ENCODE measurements at places on chromosomes 1 and 21.

DNA sequence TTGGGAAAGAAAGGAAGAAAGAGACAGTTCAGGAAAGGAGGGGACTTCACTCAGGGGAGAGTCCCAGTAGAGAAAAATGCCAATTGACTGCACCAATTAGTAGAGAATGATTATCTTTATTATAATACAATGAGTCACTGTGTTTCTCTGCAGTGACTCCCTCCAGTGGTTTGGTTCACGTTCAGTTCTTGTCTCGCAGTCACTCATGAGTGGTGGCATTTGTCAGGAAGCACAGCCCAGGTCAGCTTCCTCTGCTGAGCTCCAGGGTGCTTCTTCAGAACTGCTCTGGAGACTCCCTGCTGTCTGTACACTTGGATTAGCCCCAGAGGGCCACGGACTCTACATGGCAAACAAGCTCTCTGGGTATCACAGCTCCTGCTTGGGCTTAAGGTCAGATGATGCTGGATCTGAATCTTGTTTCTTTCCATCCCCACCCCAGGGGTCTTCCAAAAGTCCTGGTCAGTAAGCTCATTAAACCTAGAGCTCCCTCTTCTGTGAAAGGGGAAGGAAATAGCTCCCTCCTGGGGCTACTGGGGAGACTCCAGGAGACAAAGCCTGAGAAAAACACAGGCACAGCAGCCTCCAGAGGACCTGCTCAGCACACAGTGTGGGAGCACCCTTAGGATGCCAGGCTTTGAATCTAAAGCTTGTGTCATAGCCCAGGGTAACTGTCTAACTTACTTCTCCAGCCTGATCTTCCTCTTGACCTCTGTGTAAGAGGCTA is 619.0 kb downstream of the AJAP1 start:
- DNase-seq, result no peak

DNA sequence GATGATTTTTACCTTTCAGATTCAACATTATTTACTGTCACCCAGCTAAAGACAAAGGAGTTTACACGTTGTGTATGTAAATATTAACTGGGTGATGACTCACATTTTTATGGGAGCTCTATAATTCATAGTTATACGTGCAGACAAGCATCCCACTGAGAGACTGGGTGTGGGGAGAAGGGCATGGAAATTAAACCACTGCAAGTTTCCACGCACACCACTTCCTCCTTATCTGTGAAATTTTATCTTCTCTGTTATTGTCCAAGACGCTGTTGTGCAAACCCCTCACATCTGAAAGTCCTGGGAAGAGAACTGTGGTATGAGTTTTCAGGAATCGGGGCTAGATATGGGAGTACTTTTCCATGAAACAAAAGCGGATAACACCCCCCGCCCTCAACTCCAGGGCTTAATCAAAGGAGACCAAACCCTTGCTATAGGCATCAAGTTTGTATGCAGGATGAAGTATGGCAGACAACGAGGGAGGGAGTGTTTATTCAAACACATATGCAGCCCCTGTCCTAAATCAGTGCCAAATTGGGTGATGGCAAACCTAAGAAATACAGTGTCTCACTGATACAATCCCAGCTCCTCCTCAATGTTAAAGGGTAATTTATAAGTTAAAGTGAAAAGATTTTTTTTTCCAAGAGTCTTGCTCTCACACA is 23.3 kb upstream of the DPT start:
- DNase-seq, result no peak

- no peak for DNase-seq
These were observed 54.1 kb upstream of the LRRC7 start for GRCh38 chr1:69513601-69514000.

- no peak for DNase-seq
These were observed 123.6 kb upstream of the JUN start for GRCh38 chr1:58907398-58907797.

DNA sequence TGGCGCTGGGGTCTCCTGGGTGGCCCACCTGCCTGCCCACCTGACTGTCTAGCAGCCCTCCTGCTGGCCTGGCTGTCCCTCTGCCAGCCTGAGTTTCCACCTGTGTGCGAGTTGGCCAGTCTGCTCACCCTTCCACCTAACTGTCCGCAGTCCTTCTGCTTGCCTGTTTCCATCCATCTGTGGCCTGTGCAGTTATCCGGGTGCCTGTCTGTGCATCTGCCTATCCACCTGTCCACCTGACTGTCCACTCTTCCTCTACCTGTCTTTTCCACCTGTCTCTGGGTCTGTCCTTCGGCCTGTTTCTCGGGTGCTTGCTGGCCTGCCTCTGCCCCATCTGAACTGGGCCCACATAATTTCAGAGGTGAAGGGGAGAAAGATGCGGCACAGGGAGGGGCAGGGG is 1.9 kb downstream of the KCNQ4 start:
- no peak for DNase-seq

DNA sequence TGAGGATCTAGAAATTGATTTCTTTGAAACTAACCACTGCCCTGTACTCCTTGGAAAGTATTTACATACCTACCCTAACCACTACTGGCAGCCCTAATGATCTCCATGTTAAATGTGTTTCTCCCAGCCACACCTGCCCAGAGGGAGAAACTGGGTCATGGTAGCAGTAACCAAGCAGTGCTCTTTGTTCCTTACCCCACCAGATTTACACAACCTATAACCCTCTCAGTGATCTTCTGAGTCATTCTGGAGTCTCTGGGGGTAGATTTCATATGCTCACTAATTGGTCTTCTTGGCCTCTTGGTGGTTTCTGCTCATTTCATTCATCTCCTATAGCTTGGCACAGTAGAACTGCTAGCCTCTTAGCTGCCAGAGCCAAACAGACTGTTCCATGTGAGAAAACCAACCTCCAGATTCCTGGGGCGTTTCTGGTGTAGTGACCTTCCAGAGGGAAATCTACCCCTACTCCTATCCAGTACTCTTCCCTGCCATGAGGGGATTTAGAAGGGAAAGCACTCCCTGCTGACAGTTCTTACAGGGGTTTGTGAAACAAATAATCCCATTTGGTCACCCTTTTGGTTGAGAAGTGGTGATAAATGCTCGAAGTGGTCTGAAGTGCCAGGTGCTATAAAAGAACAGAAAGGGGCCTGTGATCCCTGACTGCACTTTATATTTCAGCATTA is 36.2 kb upstream of the LRIG2 start:
- no peak for DNase-seq

DNA sequence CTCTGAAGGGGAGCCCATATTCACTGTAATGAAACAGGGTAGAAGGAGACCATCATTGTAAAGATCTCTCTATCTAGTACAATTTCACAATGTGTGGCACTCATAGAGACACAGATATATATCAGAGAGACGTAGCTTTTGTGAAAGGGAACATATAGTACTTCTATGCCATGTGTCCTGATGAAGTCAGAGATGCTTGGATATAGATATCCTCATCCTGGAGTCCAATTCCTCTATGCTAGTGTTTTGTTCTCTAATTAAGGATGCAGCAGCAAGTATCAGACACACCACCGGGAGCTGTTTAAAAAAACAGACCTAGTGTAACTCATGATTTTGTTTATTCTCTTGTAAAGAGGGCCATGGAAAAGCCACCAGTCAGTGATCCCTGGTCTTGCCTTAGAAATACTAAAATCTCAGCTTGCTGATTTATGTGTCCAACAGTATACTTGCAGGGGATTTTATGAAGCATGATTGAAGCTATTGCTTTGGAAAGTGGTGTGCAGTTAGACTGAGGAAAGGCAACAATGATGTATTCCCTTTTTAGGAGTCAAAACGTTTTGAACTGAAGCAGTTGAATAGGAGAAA is 2.5 kb downstream of the NCAM2 start:
- no peak for DNase-seq

- no peak for DNase-seq
These were observed 45.6 kb downstream of the GNPAT start for GRCh38 chr1:231286603-231287002.

DNA sequence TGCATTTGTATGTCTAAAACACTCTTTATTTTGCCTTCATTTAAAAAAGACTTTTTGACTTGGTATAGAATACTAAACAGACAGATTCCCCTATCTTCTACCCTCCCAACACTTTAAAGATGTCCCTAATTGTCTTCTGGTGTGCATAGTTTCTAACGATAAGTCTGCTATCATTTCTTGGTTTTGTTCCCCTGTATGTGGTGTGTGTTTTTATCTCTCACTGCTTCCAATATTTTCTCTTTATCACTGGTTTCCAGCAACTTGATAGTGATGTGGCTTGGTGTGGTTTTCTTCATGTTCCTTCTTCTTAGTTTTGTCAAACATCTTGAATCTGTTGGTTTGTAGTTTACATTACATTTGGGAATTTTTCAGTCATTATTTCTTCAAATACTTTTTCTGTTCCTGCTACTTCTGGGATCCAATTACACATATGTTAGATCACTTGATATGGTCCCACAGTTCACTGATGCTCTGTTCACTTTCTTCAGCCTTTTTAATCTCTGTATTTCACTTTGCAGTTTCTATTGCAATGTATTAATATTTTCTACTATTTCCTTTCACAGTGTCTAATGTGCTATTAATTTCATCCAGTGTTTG is 23.2 kb downstream of the F5 start:
- no peak for DNase-seq

- no peak for DNase-seq
These were observed 182.7 kb upstream of the VAMP3 start for GRCh38 chr1:7588457-7588827.

DNA sequence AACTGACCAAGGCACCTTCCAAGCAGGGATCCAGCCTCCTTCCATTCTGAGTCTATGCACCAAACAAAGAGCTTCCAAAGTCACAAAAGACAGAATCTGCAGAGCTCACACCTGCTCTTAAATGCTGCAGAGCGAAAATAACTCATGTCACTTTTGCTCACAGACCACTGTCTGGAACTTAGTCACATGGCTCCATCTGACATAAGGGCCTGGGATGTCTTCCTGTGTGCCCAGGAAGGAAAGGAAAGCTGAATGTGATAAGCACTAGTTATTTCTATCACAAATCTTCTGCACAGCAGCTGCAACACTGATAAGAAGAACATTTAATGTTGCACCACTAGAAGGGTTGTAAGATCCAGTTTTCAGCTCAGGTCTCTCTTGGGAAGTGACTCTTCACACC is 39.5 kb upstream of the SGIP1 start:
- DNase-seq, result no peak

DNA sequence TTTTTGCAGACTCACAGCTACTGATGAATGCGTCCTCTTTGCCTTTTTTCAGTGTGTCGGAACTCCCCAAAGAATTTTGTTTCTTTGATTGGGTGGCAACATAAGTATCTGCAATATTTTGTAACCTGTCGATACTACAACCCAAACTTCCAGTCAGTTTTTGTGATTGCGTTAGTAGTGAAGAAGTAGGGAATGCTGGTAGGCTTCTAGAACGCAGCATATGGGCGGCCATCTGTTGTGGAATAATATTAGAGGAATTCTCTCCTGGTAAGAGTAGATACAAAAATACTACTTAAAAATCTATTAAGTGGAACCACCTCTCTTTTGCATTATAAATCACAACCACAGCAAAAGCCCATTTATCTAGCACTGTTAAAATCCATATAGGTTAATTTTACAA is 107.4 kb downstream of the LYST start:
- no peak for DNase-seq

DNA sequence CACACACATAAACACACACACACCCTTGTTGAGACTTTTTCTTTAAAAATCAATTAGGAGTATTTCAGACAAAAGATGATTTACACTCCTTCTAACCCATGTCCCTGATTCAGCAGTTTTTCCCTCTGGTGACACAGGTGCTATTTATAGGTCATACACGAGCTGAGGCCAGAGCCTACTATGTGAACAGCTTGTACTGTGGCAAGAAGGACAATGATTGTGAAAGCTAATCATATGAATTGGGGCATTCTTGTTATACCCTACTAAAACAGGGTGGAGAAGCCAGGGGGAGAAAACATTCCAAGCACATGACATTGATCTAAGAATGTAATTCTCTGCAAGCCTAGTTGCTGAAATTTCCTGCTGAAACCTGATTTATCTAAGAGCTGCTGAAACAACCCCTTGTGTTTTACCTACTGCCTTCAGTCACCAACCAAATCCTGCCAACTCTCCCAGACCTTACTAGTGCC is 60.3 kb downstream of the XCL1 start:
- no peak for DNase-seq

DNA sequence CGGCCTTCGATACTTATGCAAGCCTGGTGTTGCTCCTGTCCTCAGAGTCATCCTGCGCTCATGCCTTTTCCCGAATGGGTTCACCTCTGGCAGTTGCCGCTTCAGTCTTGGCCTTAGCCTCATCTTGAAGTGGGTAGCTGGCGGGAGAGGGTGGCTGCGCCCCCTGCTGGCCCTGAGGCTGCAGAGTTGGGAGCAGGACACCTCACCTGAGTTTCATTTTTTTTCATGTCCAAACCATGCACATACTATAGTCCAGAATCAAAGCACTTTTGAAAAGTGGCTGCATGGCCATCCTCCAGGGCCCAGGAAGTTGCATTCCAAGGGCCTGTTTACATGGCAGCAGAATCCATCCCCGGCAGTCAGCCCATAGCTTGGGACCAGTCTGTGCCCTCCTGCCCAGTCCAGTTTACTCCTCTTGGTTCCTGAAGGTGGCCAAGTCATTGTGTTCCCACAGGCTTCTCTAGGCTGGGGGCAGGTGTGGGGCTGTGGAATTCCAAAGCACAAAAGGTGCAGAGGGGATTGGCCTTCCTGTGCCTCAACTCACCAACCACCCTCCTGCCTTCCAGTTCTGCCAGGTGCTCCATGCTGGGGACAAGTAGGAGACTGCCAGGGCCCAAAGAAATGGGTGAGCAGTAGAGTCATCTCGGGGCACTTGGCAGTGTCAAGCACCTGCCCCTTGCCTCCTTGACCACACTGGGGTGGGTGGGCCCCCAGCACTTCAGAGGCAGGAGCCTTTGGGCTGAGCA is 44.0 kb downstream of the YARS1 start:
- DNase-seq, result no peak

GRCh38 chr1:4268262-4268888 is 368.3 kb upstream of the C1orf174 start:
- no peak for DNase-seq

DNA sequence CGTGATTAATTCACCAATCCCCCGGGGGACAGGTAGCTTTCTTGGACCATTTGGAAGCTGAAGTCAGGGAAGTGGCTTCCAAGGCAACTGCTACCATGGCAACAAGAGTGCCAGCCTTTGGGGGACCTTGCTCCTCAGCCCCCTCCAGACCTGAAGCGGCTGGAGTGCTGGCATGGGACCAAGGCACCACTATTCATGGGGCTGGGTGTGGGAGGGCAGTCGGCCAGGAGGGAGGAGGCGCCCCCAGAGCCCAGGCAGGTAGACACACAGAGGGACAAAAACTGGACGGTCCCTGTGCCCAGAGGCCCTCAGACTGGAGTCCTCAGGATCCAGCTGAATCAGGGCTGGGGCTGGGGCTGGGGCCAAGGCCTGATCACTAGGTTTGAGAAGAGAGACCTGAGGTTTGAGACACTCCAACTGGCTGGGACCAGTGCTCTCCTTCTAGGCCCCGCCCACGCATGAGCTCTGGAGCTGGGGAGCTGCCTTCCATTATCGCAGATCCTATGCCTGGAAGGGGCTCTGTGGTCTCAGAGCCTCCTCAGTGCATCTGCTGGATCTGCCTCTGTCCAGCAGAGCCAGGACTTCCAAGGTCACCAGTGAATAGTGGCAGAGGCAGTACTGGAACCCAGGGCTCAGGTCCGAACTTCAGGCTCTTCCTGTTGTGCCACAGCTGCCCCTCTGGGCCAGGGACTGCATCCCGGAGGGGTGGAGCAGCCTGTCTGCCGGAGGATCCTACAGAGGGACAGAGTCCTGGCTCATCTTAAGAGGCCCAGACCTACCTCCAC is 3.3 kb upstream of the KNCN start:
- no peak for DNase-seq

Data from urinary bladder (tissue), 4 donors.